ENCODE measurements at places on chromosomes 2 and 18.

DNA sequence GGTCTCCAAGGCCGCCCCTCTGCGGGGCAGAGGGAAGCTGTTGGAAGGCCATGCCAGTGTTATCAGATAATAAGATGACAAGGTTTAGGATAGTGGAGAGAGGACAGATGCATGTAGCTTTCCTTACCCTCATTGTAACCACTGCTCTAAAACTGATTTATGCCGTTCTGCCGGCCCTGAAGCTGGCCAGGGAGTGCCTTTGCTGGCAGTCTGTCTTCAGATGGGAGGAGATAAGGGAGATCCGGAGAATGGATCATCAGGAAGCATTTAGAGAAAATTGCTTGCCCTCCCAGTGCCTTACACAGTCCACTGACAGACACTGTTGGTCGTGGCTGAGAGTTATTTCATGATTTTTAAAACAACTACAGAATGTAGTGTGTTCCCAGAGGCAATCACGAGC lies 35.4 kb upstream of the MYO3B start:
- no peak for DNase-seq

DNA sequence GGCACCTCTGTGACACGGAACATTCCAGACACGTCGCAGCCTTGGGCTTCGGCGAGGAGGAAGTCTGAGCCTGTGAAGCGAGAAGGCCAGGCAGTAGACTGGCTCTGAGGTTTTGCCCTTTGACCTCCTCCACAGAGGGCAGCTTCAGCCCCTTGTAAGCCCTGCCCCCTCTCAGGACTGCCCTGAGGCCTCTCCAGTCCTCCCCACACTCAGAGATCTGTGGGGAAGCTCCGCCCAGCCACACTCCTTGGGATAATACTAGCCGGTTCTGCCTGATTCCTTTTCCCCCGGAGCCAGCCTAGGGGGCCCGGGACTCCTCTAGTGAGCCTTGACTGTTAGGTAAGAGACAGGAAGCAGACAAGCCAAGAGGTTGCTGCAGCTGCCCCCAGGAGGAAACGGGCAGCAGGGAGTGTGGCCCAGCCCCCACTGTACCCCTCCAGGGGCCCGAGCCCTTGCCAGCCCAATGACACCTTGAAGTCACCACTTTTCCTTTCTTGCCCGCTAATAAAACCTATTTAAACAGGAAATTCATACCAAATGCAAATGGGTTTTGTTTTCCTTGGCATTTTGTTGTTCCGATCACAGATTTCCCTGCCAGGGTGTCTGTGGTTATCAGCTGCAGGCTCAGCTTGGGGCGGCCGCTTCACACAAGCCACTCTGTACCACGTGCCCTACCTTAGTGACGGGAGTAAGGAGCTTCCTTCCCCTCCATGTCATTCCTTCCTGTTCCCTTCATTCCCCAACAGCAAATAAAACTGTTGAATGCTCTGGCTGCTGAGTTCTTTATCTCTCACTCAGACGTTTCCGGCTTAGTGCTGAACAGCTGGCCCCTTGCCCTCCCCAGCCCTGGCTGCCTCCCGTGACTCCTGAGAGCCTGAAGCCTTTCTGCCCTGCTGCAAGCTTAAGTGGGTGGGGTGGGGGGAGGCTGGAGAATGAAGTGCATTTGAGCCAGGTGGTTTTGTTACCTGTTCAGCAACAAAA lies 124.7 kb downstream of the CABLES1 start:
- DNase-seq = no peak

- DNase-seq = no peak
Measured at GRCh38 chr2:85447222-85447585, 28.7 kb downstream of the SH2D6 start.

GRCh38 chr2:85534099-85534498 lies 4.9 kb upstream of the MAT2A start:
- no peak for DNase-seq

GRCh38 chr18:79507546-79508480 lies 112.1 kb downstream of the NFATC1 start:
- DNase-seq = no peak

DNA sequence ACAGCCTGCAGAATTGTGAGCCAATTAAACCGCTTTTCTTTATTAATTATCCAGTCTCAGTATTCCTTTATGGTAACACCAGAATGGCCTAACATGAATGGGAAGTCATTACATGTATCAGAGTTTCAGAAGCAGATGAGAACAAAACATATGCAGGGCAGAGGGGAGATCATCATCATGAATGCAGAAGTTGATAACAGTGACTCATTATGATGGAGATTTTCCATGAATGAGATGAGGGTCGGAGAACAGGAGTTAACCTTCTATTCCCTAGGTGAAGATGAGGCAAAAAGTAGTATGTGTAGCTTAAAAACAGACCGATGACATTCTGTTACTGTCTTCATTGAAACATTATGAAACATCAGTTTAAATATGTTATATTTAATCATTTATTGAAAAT lies 59.5 kb upstream of the PPM1B start:
- DNase-seq = no peak
